ENCODE measurements at places on chromosomes 2 and 18.

DNA sequence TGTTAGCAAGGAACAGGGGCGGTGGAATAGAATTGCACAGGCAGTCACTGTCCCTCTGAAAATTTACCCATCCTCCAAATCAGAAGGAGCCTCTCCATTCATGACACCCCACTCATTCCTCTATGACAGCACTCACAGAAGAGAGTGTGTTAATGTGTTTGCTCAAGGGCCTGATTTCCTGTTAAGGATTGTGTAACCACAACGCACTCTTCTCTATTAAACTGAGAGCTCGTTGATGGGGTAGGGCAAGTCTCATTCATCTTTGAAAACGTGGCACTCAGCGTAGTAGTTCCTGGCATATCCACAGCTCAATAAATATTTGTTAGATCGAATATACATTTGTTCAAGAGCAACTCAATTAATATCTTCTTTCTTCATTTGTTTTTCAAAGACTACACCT, 106.4 kb downstream of the VAPA start:
- no peak for DNase-seq

- no peak for DNase-seq
Observed at GRCh38 chr2:226793646-226794045, 6.0 kb downstream of the IRS1 start.

DNA sequence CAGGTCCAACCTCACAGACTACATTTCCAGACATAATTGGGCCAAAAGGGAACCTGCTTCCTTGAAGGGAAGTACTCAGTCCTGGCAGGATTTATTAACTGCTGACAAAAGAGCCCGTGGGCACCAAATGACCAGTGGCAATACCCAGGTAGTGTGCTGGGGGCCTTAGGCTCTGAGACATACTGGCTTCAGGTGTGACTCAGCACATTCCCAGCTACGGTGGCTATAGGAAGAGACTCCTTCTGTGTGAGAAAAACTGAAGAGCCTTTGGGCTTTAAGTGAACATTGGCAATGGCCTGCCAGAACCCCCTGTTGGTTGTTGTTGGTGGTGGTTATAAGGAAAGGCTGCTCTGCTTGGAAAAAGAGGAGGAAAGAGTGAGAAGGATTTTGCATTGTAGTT, 401.8 kb downstream of the KCNJ3 start:
- no peak for DNase-seq

GRCh38 chr2:181471783-181472182, 14.6 kb downstream of the ITGA4 start:
- no peak for DNase-seq

DNA sequence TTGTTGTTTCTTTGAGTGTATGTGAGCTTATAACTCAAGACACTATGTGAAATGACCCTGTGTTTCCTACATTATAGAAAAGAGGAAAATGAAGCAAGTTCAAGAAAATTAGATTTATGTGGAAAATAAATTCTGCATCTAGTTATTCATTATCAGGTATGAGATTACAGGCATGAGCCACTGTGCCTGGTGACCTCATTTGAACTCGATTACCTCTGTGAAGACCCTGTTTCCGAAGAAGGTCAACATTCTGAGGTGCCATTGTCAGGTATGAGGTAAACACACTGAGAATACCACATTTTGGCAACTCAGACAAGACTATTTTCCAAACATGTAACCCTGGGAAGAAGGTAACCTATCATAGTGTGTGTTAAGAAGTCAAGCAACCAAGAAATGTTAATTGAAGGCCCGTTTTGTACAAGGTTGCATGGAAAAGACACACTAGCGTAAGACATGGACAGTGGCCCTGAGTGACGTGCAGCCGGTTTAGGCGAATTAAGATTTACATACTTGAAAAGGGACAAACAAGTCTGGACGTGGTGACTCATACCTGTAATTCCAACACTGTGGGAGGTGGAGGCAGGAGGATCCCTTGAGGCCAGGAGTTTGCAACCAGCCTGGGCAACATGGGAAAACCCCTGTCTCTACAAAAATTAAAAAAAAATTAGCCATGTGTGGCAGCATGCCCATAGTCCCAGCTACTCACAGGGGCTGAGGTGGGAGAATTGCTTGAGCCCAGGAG, 186.6 kb downstream of the NEDD4L start:
- no peak for DNase-seq

GRCh38 chr18:37499044-37499443, 66.6 kb downstream of the CELF4 start:
- no peak for DNase-seq

DNA sequence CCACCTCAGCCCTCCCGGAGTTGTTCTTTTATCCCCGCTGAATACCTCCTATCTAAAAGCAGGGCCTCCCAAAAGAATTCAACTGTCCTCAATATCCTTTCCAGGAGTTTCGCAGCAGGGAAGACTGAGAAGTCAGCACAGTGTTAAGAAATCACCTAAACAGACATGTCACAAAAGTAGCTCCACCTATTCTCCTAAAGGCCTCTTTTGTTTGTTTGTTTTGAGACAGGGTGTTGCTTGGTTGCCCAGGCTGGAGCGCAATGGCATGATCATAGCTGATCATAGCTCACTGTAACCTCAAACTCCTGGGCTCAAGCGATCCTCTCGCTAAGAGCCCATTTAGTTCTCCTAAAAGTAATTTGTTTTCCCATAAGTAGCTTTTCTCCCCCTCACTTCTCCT, 53.8 kb downstream of the TEX44 start:
- DNase-seq, result no peak

- DNase-seq, result no peak
Observed at GRCh38 chr18:78792736-78793135, 186.9 kb upstream of the SALL3 start.

DNA sequence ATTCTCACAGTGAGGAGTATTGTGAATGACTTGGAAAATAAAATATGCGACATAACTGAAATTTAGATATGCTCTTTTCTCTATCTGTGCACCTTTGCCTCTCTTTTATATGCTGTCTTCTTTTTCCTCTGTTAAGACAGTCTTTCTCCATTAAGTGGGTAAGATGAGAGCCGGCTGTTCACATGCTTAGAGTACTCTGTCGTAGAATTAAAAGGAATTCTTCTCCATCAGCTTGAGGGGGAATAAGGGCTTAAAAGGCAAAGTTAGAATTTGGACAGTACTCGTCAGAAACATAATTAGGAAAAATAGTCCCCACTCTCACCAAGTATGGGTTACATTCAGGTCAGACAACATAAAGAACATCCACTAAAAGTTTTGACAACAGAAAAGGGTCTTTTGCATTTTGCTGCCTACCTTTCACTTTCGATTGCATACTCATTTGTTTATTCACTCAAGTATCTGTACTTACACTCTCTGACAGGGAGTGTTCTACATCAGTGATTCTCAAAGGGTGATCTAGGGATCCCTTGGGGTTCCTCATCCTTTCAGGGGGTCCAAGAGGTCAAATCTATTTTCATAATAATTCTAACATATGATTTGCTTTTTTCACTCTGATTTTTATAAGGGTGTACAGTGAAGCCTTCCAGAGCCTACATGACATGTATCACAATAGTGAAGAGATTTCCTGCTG, 48.0 kb downstream of the ARHGAP15 start:
- no peak for DNase-seq

- DNase-seq, result no peak
Observed at GRCh38 chr2:6683516-6683915, 182.2 kb downstream of the CMPK2 start.

GRCh38 chr2:162053066-162053807, 20.8 kb downstream of the DPP4 start:
- DNase-seq, result no peak

DNA sequence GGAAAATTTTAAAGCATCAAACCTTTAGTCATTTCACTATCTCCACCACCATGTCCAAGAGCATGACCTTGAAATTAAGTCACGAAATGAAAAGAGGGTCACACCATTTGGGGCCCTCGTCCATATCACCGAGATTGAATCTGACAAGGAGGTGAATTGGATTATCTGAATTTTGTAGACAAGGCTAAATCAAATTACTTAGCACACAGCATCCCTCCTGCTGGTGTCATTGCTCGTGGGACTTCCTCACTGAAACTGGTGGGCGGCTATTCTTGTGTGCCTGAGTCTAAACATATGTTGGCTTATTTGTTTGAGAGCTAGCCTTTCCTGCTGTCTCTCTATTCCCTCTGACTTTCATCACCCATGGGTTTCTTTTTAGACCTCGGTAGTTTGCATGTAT, 64.6 kb upstream of the CNGA3 start:
- DNase-seq, result no peak

GRCh38 chr2:100230754-100231153, 88.4 kb upstream of the AFF3 start:
- no peak for DNase-seq

DNA sequence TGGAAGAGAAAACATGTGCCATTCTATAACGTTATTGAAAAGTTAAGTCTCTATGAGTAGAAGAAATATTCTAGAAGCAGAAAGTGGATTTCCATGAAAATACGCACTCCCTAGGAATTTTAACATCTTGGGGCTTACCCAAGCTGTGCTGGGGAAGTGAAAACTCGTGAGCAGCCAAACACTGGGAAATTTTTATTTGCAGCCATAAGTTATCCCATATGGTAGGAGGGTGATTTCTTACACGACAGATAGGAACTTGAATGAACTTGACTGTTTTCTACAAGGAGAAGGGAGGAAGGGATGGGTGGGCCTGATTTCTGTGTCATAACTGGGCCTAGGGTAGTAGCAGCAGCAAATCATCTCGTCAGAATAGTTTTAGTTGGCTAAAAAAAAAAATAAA, 272.6 kb downstream of the ETAA1 start:
- no peak for DNase-seq

DNA sequence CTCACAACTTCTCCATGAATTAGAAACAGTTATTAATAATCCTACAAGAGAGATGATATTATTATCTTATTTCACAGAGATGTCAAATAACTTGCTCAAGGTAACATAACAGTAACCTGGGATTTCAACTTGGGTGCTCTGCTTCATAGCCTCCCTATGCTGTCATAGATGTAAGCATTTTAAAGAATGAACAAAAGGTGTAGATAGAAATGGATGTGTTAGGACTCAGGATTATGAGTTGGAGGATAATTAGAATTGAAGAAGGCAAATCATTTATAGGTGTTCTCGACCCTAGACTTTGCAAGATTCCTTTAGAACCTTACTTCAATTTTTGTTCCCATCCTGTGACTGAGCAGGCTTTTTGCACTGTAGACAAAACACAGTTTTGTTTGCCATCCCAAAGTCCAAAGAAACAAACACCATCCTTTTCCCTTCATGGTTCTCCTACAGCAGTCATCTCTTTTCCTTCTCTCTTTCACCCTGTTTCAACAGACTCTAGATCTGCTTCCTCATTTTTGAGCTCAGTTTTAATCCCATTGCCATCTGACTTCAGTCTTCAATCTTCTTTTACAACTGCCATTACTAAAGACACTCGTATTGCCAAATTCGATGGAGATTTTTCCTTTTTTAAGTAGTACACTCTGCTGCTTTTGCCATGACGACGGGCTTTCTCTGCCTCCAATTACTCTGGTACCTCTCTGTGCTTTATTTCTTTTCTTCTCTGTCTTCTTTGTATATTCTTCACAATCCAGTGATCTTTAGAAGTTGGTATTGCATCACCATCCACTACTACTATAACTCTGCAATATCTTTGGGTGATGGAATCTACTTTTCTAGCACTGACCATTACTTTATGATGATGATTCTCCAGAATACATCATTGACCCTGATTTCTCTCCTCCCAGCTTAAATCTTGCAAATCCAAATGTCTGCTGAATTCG, 4.5 kb downstream of the HNMT start:
- no peak for DNase-seq

DNA sequence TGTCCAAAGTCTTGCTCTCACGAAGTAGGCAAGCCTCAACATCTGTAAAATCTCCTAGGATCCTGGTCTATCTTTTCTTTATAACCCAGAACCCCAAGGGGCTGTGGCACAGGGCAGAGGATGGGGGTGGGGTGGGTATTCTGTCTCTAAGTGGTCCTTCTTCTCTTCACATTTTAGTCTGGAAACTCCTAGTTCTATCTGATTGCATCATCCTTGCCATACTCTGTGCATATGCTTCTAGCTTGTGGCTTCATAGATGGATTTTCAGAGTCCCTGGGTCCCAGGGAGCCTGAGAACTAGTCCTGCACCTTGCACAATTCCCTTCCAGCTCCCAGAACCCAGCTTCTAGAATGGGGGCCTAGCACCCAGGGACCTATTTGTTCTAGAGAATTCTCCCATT, 52.5 kb downstream of the RNF152 start:
- DNase-seq, result no peak

DNA sequence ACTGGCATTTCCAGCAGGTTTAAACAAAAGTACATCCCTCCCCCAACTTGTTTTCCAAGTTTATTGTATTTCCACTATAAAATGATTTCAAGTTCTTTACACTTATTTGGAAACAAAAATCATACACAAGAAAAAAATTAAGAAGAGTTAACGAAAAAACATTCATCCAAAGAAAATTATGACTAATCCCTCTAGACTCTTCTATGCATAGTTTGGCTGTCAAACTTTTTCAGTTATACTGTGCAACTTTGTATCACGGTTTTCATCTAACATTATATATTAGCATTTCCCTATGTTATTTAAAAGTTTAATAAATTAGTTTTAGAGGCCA, 627 bp downstream of the WDCP start:
- DNase-seq, result no peak

DNA sequence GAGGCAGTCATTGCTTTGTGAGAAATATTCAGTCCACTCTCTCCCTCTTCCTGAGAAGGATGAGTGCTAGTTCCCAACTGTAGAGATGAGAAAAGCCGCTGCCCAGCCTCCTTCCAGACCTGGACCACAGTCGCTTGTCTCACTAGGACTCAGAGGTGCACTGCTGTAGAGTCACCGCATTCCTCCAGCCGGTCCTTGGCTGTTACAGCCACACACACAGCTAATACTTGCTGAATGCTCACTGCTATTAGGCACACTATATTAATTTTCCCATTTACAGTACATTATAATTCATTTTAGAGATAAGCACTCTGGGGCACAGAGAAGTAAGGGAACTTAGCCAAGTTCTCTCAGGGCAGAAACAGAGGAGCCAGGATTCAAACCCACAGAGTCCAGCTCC, 10.0 kb upstream of the FABP1 start:
- DNase-seq, result no peak

DNA sequence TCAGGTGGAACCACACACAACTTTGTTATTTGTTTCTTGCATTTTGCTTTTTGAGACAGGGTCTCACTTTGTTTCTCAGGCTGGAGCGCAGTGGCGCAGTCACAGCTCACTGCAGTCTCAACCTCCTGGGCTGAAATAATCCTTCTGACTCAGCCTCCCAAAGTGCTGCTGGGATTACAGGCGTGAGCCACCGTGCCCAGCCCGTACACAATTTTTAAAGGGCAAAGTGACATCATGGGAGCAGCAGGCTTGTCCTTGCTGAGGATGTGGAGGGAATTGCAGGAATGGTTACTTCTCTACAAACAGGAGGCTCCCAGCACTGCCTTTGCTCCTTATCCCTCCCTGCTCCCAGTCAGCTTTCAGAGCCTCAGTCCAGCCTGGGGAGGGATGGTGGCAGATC, 355.9 kb upstream of the KLHL29 start:
- no peak for DNase-seq

DNA sequence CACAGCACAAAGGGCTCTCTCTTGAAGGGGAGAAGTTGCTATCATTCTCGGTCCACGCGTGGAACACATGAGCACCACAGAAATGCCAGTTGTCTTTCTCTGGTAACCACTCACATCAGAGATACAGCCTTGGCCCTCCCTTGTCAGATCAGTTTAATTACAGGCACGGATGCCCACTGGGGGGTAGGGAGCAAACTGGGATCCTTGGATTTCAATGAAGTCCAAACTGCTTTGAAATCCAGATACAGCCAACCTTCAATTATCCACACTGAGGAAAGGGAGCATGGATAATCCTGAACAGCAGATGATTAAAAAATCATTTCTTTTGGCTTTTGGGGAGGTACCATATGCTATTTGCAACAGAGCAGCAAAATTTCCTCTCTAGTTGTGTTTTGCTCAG, 63.7 kb upstream of the DAPL1 start:
- DNase-seq, result no peak
